ENCODE measurements at places on chromosomes 3 and 15.

DNA sequence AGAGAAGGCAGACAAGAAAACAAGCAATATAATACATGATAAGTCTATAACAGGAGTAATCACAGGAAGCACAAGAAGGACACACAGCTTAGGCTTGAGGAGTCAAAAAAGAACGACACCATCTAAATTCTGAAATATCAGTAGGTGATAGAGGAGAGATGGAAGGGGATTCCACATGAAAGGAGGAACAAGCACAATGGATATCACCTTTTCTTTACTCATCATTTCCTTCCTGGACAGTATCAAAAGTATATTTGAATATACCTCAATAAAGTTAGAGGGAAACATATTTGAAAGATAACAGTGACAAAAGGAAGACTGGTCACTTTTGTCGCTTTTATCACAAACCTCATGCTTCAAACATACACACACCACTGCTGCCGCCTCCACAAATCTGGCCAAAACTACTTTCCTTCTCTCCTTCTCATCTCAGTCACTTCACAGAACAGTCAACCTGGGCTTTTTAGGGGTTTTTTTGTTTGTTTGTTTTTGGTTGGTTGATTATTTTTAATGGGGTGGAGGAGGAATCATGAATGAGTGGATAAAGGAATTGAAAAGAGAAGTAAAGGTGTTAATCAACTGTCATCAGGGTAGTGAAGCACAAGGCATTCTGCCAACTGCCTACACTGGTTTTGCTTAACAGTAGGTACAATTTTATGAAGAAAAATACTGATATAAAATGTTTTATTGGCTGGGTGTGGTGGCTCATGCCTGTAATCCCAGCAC lies 18.5 kb downstream of the DENND4A start:
- DNase-seq = no peak

DNA sequence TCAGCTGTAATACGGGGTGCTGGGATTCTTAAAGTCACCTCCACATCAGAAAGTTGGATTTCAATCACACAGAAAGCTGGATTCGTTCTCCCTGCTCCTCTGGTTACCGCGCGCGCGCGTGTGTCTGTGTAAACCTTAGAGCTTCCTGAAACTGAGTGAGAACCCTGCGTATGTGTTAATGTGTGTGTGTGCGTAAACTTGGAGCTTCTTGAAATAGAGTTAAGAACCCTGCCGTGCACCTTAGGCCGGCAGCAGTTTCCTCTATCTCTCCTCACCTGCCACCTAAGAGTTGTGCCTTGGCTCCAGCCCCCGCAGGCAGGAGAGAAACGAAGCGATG lies 531 bp downstream of the LZTFL1 start:
- DNase-seq = peak; percentile 8

GRCh38 chr3:56251343-56251945 lies 216.8 kb downstream of the ERC2 start:
- no peak for DNase-seq

- DNase-seq = peak; percentile 91
These were observed 6.3 kb downstream of the AEN start for GRCh38 chr15:88627463-88627862.

DNA sequence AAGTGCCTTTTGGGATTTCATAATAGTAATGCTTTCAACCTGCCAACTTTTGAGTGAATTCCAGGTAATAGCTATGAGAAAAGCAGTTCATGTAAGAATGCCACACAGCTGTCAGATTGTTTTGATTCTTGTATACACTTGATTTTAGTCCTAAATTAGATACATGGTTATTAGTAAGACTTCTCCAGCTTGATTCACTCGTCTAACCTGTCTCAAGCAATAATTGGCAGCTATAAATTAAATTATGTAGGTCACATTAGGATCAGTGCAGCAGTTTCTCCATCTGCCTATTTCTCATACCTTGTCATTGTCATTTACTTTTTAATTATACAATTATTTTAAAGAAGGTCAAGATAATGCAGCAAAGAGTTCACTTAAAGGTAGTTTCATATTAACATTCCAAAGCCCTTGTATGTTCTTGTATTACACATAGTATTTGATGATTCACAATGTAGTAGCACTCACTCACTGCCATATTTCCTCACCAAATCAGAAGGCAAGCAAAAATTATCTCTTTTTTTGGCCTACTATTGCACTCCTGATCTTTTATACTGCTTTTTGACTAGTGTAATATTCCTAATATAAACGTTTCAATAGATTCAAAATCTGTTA lies 10.9 kb upstream of the CRYBG3 start:
- DNase-seq = no peak

GRCh38 chr3:117218641-117219048 lies 509.1 kb downstream of the TUSC7 start:
- DNase-seq = no peak

GRCh38 chr15:64235552-64235951 lies 72.7 kb upstream of the PPIB start:
- no peak for DNase-seq

GRCh38 chr15:96170979-96171739 lies 159.3 kb upstream of the NR2F2 start:
- no peak for DNase-seq

- no peak for DNase-seq
These were observed 193.7 kb upstream of the MME start for GRCh38 chr3:154886437-154886836.

GRCh38 chr15:78599189-78599588 lies 21.6 kb downstream of the CHRNA3 start:
- no peak for DNase-seq

DNA sequence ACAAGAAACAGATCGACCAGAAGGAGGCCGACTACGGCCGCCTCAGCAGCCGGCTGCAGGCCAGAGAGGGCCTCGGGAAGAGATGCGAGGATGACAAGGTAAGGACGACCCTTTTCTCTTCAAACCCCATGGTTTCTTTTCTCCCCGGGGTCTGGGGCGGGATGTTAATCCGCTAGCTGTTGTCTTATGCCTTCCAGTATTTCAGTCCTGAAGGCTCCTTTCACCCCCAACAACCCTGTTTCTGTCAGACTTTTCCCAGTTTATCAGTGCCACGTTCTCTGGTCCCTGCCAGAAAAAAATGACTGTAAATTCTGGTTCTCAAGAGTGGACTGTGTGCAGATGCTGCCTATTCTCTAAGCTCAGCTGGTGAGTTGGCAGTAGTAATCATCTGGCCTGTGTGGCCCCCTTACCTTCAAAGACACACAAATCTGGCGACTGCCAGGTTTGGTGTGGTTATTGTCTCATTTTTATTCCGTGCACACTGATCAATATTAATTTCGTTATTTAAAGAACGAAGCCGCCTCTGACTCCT lies 806 bp downstream of the GOLM2 start:
- no peak for DNase-seq

- no peak for DNase-seq
These were observed 106.0 kb downstream of the PGPEP1L start for GRCh38 chr15:98901434-98902072.

GRCh38 chr3:186506857-186507256 lies 37.3 kb downstream of the CRYGS start:
- DNase-seq = no peak

DNA sequence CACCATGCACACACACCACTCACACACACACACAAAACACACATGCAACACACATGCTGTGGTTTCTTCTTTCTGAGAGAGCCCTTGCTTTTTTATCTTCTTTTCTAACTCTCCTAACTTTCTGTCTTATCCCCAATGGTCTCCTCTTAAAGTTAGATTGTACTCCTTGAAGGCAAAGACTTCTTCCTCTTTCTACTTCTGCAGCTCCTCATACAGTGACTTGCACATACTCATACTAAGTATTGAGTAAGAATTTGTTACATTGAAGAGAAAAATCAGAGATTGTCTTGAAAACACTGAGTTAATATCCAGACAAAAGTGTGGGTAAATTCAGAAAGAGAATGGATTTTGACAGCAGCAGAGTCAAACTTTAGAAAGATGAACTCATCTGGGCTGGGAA lies 64.4 kb downstream of the GTPBP8 start:
- DNase-seq = no peak

GRCh38 chr15:100337096-100338044 lies 4.4 kb downstream of the ADAMTS17 start:
- no peak for DNase-seq

GRCh38 chr15:33236841-33237509 lies 42.5 kb upstream of the FMN1 start:
- no peak for DNase-seq

- peak; percentile 30 for DNase-seq
These were observed 491.1 kb upstream of the NR2F2 start for GRCh38 chr15:95839367-95839782.

Data from CD4-positive, alpha-beta T cell treated with Interleukin-6 at 100 ng/mL for 8 hours (primary cell).